ENCODE measurements at places on chromosomes 6 and 20.

GRCh38 chr6:157898169-157898568 is 75.1 kb downstream of the SNX9 start:
- DNase-seq: no peak

- no peak for DNase-seq
These were observed 15.4 kb upstream of the KIAA1755 start for GRCh38 chr20:38275815-38276550.

DNA sequence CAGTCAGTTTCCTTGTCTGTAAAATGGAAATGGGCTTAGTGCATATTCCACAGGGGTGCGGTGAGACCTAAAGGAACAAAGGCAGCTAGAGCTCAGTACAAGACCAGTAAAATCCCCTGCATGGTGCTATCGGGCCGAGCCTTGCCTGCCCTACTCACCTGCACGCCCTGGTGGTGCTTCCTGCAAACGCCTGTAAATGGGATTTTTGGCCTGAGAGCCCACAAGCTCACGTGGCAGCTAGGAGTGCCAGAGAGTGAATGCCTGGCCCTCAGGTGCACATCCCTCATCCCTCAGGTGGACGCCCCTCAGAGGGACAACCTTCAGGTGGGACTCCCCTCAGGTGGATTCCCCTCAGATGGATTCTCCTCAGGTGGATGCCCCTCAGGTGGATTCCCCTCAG is 48.0 kb upstream of the VSX1 start:
- no peak for DNase-seq

DNA sequence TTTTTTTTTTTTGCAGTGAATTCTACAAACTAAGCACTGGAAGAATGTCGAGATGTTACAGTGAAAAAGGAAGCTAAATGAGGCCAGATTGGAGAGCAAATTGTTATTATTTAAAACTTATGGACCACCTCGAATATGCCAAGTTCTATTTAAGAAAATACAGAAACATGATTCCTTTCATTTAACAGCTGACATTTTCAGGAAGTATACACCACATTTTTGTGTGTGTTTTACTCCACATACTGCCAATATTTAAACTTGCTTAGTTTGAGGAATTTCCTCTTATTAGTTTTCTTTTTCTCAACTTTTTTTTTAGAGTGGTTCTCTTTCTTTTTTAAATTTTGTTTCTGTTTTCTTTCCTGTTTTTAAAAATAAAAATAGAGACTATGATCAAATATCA is 37.0 kb upstream of the GCLC start:
- DNase-seq: no peak

DNA sequence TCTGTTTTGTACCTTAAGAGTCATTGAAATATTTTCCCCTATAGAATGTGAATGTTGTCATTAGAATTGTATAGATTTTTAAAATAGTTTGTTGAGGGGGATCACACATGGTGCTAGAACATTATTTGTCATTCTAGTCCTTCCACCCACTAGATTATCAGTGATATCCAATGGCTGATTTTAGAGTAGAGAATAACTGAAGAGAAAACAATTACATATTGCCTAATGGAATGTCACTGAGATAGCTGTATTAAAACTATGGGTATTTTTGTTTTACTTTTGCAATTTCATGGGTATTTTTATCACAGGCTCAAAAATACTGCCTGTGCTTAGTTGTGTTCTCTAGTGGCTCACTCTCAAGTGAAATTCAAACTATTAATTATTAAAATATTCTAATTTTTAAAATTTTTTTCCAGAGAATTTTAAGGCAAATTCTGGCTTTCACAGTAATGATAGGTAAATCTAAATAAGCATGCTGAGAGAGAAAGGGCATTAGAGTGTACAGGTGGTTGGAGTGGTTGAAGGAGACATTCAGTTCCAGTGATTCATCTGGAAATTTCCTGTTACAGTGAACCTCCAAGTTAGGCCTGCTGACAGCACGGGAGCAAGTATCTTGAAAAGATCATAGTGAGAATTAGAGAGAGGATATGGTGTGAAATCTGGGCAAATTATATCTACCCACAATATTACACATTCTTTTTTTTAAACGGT is 399.6 kb downstream of the NKAIN2 start:
- no peak for DNase-seq

Data from SHP77 (cell line).